ENCODE measurements at places on chromosomes 13 and 19. TPM values are rescaled to one million over a fixed set of nuclear protein-coding genes. Genes with fewer than 3 reads are reported as not detected.

Gene ZNF234
- 8.1 TPM for total RNA-seq

Gene THSD1
- 4.4 TPM for total RNA-seq

Gene FCER2
- 0.56 TPM for total RNA-seq

Gene MICOS13
- total RNA-seq, result 165 TPM

Gene SOX1
- total RNA-seq, result not detected

Gene ANGPTL4
- total RNA-seq, result 13.9 TPM
